NCI-H146 (cell line): ENCODE measurements at places on chromosomes 4 and X.

- no peak for DNase-seq
Observed at GRCh38 chr4:7430368-7430964, 4.3 kb downstream of the PSAPL1 start.

GRCh38 chr4:25523405-25523804 lies 132.2 kb upstream of the SLC34A2 start:
- no peak for DNase-seq

GRCh38 chr4:1154523-1155182 lies 17.7 kb downstream of the SPON2 start:
- no peak for DNase-seq

- no peak for DNase-seq
Observed at GRCh38 chr4:167359711-167360110, 125.4 kb upstream of the SPOCK3 start.

- DNase-seq, result no peak
Observed at GRCh38 chr4:127889903-127890302, 9.2 kb downstream of the PLK4 start.

DNA sequence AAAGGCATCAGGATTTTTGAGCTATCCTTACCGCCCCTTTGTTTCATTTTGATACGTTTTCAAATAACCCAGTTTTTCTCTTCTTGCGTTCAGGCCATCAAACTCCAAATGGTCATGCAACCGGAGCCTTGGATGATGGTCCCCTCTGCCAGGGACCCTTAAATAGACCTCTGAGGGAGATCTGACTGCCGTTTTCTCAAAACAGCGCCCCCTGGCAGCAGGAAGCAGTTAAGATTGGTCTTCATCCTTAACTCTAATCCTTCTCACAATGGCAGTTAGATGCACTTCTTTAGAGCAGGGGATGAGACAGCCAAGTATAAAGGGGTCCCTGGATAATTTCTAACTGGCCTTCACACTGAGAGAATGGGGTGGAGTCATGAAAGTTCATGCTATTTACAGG lies 525.0 kb upstream of the SPANXN1 start:
- no peak for DNase-seq

DNA sequence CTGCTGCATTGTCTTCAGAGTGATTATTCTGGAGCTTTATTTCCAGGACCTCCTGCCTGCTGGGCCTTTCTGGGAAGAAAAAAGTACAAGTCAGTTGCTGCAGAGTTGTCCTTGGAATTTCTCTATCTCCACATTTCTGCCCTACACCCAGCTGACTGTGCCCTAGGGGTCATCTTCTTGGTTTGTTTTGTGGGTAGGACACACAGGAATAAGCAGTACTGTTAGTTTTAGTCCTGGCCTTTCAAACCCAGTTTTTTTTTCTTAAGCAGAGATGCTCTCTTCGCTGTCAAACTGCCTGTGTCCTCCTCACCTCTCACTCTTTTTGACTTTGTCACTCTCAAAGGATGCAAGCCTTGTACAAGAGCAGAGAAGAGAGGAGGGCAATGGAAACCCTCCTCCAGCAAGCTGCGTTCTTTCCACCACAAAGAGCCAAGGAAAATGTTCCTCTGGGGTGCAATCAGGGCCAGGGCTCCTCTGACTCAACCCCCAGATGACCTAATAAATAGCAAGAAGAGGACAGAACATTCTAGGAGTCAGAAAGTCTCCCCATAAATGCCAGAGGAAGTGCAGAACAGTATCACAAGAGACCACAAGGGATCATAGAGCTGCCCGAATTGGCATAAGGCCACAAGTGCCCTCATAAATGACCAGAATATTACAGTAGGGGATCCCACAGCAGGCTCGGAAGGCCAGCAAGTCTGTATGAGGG lies 186.2 kb downstream of the RCHY1 start:
- DNase-seq, result no peak

GRCh38 chrX:137425273-137425902 lies 140.5 kb upstream of the ZIC3 start:
- DNase-seq, result peak; percentile 41

DNA sequence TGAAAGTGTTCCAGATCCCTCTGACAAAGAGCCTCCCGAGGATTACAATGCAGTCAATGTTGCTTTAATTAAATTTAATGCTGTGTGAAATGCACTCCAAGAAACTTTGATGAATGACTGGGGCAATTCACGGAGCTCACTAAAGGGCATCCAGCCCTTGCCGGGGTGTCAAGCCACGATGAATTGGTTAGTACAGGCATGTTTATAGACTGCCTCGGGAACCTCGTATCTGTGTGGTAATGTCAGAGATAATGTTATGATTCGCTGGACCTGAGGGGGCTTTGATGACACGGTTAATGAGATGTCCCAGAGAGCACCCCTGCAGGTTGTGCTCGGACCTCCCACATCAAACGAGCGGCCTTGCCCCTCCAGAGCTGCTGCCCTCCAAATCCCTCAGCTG lies 428.8 kb downstream of the NKX6-1 start:
- no peak for DNase-seq

DNA sequence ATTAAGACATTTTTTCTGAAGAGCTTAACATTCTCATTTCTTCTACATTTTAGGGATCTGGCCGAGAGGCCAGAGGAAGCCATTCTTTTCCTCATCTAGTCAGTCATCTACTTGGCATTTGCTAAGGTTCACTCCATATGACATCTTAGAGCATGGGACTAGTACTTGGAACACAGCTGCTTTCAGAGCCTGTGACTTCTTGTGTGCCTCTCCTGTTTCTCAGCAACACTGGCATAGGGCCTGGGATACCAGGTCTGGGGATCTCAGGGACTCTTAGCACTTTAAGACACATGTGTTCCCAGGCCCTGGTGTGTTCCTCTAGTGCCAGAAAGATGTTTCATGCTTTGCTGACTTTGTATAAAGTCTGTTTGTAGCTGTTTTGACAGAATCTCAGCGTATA lies 7.3 kb downstream of the PLP1 start:
- DNase-seq, result no peak

DNA sequence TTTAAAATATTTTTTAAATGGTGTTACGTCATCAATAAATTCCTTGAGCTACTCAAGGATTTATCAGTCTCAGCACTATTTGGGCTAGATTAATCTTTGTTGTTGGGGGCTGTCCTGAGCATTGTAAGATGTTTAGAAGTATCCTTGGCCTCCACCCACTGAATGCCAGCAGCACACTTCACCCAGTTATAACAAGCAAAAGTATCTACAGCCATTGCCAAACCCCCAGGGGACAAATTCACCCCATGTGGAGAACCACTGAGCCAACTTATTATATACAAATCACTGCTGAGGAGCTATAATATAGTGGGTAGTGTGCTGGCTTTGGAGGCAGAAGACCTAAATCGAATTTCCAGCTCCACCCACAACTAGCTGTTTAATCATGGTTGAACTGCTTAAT lies 58.3 kb downstream of the ATP10D start:
- no peak for DNase-seq

DNA sequence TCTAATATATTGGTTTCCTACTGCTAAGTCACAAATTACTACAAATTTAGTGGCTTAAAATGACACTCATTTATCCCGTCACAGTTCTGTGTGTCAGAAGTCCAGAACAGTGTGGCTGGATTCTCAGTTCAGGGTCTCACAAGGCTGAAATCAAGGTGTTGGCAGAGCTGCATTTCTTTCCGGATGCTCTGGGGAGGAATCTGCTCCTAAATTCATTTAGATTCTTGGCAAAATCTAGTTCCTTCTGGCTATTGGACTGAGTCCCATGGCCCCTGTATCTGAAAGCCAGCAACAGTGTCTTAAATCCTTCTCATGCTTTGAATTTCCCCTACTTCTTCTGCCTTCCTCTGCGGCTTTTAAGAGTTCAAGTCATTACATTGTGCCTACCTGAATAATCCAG lies 103.1 kb upstream of the BMP3 start:
- DNase-seq, result no peak

DNA sequence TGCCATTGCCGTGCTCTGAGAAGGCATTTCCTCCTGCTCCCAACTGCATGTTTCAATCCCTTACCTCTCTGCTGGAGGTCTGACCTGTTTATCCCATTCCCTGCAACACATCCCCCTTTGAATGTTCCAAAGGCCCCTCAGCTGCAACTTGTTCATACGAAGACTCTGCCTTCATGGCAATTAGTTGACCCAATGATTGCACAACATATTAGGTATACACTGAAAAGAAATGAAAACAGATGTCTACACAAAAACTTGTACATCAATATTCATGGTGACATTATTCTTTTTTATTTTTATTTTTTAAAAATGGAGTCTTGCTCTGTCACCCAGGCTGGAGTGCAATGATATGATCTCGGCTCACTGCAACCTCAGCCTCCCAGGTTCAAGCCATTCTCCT lies 54.9 kb upstream of the STX18 start:
- no peak for DNase-seq

DNA sequence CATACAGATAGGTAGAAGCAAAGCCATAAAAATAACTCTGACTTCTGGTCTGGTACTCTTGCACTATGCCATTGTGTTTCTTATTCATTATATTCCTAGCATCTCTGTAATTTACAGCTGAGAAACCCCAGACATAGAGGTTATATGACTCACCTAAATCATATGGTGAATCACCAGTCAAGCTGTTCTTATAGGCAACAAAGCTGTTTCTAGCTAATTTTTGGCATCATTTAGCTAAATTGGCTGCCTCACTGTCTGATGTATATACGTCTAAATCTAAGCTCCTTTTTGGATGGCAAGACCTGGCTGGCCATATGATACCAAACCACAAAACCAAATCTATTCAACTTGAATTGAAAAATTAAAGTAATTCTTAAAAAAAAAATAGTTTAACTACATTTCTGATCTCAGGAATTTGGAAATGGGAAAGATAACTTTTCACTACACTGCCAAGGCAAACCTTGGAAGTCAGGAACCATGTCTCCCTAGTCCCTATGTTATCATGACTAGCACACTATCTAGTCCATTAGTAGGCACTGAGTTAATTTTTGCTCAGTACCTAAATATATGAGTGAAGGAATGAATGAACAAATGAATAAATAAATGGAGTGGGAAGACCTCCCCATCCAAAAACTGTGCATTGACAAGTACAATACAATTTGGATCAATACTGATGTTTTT lies 41.3 kb upstream of the STAG2 start:
- no peak for DNase-seq

- peak; percentile 22 for DNase-seq
Observed at GRCh38 chrX:49878128-49878833, 1.0 kb upstream of the USP27X start.

GRCh38 chr4:153332936-153333335 lies 11.6 kb upstream of the MND1 start:
- no peak for DNase-seq

DNA sequence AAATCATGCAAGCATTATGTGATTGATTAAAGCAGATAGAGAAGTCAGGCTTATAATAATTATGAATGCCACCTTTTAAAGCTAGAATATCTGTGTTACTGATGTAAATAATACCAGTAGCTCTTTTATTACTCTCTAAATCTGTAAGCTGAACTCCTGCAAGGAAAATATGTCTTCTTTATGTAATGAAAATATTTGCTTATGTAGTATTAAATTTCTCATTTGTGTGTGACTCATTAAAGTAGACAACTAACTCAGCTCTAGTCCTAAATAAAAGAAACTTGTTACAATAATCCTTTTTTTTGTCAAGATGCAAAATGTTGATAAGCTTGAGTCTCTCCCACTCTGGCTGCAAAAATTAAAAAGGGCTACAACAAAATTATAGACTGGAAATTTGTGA lies 137.7 kb upstream of the FAT1 start:
- DNase-seq, result no peak

GRCh38 chr4:103073792-103074438 lies 2.6 kb downstream of the SLC9B2 start:
- DNase-seq, result no peak

GRCh38 chr4:57426779-57427395 lies 316.7 kb upstream of the IGFBP7 start:
- peak; percentile 64 for DNase-seq

GRCh38 chr4:75135068-75135825 lies 202.3 kb downstream of the PARM1 start:
- no peak for DNase-seq

DNA sequence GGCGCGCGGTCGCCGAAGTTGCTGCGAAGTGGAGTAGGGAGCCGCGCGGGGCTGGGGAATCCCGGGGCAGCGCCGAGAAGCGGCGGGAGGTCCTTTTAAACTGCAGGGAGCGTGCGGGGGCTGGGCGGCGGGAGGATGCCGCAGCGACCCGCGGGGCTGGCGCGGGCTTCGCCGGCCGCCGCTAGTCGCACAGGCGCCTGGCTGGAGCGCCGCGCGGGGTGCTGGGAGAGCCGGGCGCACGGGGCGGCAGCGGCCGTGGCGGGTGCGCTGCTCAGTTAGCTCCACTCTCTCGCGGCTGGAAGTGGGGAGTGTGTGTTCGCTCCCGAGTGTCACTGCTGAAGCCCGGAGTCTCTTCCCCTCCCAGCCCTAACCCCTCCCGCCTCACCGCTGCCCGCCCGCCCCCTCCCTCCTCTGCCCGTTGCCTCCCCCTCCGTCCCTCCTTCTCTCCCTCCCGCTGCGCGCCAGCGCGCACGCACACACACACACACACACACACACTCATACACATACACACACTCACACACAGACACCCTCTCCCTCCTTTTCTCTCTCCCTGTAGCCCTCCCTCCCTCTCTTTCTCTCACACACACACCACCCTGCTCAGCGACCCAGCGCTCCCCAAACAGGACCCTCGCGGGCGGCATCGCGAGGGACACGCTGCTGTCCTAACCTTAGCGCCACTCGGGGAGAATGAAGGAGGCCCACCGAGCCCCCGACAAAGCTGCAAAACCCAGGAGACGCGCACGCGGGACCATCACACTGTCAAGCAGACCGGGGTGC lies at the start of gene NDNF:
Gene NDNF (minus strand): TSS at position 312 of the 780 bp plus-strand sequence. CDS start 26,698 bp downstream, outside the sequence.
- DNase-seq, result peak; percentile 24

- no peak for DNase-seq
Observed at GRCh38 chr4:102598086-102598761, 97.1 kb downstream of the NFKB1 start.

GRCh38 chrX:129360175-129360574 lies 163.1 kb downstream of the SMARCA1 start:
- peak; percentile 39 for DNase-seq

GRCh38 chr4:162350331-162350730 lies 186.5 kb upstream of the FSTL5 start:
- no peak for DNase-seq

- no peak for DNase-seq
Observed at GRCh38 chr4:12178614-12179610, 750.2 kb upstream of the HS3ST1 start.

DNA sequence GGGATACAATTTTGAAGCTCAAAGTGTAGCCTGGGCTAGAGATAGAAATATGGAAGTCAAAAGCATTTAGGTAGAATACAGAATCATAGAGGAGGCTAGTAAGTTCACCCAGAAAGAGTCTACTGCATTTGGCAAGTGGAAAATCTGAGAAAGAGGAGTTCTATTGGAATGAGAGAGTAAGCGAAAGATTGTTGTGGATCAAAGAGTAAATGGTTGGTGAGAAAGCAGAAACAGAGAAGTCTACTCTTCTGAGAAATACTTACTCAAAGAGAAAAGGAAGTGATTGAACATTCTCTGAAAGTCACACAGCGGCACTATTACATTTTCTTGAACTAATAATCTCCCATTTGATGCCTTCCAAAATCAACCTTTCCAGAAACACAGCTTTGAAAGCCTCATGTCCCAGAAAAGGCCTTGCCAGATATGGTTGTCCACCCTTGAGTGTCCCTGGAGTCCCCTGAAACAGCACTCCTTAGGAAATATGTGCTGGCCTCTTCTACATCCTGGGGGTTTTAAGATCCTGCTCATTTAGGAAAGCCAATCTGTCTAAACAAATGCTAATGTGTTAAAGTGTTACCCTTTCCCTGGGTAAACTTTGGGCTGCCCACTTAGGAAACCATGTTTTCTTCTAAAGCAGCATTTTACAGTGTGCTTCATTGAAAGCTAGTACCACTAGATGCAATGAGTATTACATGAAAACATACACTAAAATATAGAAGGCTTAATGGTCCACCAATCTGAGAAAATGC lies 132.6 kb downstream of the INPP4B start:
- no peak for DNase-seq
